ENCODE measurements at places on chromosomes 12 and 14.

DNA sequence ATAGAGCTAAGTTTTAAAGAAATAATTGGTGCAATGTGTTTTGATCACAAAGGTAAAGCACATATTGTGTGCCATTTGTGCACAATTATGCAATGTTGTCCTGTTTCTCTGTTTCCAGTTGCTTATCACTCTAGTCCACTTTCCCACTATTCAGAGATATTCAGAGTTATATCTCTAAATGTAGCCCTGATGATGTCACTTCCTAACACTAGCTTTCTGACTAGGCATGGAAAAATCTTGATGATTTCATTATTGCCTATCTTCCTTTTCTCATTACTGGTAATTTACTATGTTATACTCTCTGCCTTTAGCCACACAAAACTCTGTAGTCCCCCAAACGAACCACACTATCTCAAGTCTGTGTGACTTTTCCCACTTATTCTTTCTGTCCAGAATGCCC lies 221.2 kb downstream of the TRHDE start:
- no peak for DNase-seq

DNA sequence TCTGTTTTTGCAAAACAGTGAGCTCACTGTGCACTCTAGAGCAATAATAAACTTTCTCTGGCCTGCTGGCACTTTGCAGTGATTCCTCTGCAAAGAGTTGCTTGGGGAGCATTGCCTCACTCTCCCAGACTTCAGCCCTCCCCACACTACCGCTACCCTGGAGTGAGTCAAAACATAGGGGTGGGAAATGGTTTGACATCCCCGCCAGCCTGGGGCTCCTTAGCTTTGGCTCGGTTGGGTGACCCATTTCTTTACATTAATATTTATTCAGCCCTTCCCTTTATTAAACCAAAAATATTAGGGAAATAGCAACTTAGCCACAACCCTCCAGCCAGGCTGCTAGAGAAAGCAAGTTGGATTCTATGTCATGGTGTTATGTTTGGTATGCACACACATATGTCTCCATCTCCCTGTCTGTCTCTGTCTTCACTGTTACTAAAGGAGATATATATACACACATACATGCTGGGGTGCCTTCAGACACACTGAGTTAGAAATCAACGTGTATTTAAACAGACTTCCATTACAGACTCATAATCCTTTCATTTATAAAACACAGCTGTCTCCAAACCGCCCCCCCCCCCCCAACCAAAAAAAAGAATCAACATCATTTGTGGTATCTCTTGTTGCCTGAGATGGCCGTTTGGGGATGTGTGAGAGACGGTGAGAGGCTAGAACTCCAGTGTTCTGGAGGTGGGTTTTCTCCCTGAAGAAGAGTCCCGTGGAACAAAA lies 3.4 kb upstream of the IRF2BPL start:
- no peak for DNase-seq

- DNase-seq = peak; percentile 44
Measured at GRCh38 chr14:23694949-23695663, 58.9 kb downstream of the DHRS2 start.

DNA sequence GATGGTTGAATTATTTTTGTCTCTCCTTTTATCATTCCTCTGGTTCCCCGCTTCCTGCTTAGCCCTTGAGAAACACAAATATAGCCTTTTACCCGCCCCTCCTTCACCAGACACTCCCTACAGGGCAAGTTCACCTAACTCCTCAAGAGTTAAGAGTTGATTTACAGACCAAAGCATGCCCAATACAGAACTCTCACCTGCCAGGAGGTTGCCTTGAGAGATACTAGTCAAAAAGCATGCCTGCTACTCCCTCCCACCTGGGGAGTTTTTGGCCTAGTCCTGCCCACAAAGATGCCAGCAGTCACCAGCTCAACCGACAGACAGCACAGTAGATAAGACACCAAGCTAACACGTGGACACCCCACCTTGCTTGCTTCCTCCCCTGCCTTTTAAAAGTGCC lies 11.2 kb downstream of the LGMN start:
- no peak for DNase-seq

- no peak for DNase-seq
Measured at GRCh38 chr14:97854918-97855317, 1057.7 kb downstream of the VRK1 start.

DNA sequence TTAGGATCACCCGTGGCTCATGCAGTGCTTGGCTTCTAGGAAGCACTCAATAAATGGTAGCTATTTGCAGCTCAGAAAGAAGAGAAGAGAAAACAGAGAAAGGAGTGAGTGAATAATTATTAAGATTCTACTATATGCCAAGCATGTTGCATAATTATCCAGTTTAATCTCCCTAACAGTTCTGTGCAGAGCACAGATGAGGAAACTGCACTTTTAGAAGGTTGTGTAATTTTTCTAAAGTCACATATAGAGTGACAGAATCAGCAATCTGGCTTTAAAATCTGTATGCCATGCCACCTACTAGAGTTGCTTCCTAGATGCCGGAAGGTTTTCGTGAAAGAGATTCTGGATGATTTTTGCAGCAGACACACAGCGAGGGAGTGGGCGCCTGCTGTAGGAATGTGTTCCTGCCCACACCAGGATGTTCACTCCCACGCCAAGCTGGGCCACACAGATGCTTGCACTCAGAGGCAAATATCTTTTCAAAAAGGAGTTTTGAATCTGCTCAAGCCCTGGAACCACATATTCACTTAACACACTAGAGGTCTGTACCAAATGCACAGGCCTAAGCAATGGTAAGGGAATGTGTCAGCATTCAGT lies 50.2 kb upstream of the SMCO2 start:
- DNase-seq = no peak

GRCh38 chr12:726281-727140 lies 25.9 kb upstream of the WNK1 start:
- no peak for DNase-seq

- no peak for DNase-seq
Measured at GRCh38 chr12:9343731-9344130, 135.5 kb upstream of the PZP start.

DNA sequence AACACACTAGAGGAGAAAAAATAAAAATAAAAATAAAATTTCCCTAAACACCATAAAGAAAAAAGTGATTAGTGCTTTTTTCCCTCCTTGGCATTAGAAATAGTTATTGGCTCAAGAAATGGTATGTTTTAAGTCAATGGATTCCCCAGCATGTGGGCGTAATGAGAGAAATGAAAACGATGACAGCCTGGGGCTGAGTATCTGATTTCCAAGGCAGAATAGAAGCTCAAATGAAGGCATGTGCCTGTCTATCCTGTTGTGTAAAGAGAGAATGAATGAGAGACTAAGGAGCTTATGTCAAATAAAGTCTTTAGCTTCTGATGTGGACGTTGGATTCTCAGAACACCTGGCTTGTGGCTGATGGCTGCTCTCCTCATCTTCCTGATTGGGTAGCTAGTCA lies 1408.4 kb upstream of the TMEM132C start:
- DNase-seq = no peak

DNA sequence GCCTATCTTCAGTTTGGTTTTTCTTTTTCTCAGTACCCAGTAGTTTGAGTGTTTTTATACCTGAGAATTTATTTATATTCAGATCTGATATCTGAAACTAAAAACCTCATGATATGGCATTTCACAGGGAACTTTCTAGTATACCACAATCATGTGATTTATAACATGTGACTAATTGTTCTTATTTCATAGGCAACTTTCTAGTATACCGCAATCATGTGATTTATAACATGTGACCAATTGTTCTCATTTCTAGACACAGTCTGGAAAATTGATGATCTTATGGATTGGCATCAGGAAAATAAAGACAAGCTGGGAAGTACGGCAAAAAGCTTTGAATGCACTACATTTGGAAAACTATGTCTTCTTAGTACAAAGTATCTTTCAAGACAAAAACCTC lies 20.6 kb downstream of the ZNF268 start:
- DNase-seq = no peak

DNA sequence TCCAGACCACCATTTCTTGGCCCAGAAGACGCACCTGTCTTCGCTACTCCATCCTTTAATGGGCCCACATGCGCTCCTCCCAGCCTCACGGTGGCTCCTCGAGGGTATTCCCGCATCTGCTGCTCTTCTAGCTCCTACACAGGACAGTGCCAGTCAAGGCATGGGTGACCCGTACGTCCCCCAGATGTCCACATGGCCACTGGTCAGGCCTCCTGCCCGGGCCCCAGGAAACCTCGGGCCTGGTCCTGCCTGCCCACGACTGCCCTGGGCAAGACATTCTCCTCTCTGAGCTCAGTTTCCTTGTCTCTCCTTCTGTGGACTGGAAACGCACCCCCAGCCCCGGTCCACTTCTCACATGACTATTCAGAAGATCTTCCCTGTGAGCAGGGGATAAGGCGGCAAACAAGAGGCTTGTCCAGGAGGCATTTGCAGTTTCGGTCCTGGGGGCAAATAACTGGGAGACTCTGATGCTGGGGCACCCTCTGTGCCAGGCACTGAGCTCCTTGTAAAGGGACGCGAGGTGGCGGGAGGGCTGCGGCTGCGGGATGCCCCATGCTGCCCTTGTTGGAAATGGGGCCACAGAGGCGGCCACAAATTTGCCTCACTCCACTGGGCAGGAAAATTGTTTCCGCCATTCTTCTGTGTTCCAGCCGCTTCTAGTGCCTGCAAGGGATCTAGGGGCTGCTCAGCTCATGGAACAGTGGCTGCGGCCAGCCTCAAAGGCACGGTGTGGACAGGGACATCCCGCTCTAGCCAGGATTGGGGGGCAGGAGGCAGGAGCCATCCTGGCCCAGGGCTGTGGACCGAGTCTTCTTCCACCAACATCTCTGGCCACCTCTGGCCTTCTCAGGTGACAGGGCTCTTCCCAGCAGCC lies 6.8 kb upstream of the BEGAIN start:
- DNase-seq = no peak

DNA sequence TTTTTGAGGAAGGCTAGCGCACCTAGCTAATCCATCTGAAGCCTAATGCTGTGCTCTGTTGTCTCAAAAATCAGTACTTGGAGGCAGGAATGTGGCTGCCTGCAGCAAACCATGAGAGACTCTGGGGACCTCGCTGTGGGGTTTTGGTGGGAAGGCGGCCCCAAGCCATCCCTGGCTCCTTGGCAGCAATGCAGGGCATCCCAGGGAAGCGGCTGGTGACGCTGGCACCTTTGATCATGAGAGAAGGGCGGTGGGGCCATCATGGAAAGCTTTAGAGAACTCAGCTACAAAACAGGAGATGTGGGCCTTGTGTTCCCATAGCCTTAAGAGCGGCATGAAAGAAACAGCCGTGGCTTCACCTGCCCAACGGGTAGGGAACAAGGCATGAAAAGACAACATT lies 101.1 kb upstream of the SFSWAP start:
- DNase-seq = no peak

GRCh38 chr12:68608191-68608590 lies 2.5 kb upstream of the RAP1B start:
- DNase-seq = no peak

- DNase-seq = no peak
Measured at GRCh38 chr12:95605875-95606274, 54.6 kb upstream of the USP44 start.

DNA sequence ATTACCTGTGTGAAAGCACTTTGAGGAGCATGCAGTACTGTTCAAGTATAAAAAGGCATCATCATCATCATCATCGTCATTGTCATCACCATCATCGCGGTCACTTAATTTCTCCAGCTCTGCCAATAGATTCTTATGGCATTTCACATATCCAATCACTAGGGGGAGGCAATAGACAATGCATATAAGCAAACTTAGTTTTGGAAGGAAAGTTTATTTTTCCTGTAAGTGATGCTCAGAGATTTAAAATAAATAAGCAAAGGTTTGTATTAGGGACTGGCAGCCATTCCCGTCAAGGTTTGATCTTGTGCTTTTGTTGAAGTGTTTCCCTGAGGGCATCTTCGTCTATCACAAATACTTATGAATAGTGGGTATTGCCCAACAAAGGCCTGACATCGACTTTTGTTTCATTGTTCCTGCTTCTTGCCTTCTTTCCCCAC lies 127.4 kb downstream of the KTN1 start:
- DNase-seq = no peak

All from nephron progenitor cell (in vitro differentiated cells).